HCEC 1CT (cell line): ENCODE measurements at places on chromosomes 7 and 10.

DNA sequence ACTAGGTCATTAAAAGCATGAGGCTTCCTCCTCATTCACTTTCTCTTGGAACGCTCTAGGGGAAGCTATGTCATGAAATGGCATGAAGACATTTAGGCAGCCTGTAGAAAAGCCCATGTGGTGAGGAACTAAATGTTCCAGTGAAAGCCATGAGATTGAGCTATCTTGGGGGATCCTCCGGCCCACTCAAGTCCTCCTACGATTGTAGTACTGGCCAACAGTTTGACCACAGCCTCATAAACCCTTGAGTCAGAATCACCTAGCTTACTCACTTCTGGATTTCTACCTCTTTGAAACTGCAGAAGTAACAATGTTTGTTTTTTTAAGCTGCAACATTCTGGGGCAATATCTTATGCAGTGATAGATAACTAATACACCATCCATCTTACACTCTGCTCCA is 605.1 kb downstream of the SORCS1 start:
- DNase-seq: peak; percentile 79

GRCh38 chr10:451856-452255 is 237.6 kb downstream of the DIP2C start:
- no peak for DNase-seq

DNA sequence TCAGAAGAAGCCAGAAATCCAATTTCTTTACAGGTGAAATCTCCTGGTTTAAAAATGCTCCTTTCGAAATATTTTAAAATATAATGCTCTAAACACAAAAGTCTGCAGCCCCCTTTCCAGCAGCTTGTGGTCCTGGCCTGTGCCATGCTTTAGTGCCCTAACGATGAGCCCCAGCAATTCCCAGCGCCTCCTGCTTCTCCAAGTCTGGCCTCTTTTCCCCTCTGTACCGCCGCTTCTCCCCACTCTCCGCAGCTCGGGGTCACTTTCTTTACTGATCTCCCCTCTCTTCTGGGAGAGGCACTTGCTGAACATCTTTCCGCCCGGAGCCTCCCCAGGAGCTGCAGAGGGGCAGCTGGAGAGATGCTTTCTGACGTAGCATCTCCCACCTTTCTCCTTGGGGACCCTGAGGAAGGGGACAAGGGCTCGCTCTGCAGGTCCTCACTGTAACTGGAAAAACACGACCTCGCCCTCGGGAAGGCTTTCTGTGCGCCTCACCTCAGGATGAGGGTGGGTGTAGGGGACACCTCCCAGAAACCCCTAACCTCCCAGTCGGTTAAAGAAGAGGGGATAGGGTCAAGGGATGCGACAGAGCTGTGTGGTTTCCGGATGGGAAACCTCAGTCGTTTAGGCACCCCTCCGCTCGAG is 565 bp upstream of the INA start:
- no peak for DNase-seq

GRCh38 chr7:9945857-9946256 is 1027.8 kb upstream of the PHF14 start:
- DNase-seq: no peak

DNA sequence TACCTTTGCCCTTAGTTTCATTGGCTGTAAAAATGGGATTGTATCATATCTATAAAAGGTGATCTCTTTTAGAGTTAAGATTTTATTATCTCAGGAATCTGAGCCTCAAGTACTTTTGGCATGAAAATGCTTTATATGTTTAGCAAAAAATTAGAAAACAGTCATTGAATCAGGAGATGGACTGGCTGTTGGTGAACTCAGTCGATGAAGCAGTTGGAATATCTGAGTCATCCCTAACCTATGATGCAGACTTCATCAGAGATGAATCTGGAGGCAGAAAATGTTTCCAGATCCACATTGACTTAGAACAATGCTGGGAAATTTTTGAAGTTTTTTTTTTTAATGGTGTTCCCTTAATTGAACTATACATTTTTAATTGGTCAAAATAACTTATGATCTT is 228.5 kb downstream of the SLC25A13 start:
- peak; percentile 81 for DNase-seq

- no peak for DNase-seq
Observed at GRCh38 chr7:40804477-40805215, 669.8 kb downstream of the SUGCT start.

DNA sequence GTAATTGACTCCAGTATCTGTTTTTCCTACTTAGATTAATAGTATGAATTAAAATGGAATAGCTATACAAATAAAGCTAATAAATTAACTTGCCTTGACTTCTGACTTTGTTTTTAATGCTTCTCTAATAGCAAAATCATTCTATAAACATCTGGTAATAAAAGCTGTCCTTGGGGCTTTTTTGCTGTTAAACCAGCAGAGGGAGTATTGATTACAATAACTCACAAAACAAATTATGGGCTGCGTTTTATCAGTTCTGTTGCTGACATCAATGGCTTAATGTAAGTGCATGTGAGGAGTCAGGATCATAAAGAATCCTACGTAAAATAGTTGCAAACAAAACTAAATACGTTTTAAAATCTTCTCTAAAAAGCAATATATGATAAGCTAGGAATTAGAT is 667.8 kb downstream of the PCDH15 start:
- DNase-seq: no peak

DNA sequence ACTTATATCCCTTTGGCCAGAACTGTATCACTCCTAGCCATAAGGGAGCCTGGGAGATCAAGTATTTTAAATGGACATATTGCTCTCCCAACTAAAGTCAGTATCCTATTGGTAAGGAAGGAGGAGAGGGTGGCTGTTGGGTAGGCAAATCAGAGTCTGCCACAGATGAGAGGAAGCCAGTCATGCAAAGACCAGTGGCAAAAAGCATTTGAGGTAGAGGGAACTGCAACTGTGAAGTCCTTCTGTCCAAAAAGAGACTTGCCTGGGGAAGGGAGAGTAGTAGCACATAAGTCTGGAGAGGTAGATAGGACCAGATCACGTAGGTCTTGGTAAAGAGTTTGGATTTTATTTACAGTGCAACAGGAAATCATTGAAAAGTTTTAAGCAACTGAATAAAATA is 8.8 kb upstream of the CCNJ start:
- no peak for DNase-seq

DNA sequence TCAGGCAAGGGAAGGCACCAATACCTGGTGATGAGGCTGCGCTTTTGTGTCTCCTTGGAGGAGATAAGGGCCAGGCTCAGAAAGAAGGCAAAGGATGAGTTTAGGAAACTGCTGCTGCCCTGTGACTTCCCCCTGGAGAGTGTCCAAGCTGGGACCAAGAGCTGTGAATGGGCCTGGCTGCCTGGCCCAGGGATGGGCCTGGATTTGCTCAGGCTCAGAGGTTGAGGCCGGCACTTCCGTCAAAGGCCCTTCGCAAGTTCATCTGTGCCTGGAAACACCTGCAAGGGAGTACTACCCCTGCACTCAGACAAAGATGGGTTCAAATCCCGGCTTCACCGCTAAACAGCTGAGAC is 50.5 kb upstream of the NANOS1 start:
- no peak for DNase-seq

GRCh38 chr10:101895781-101896180 is 52.2 kb upstream of the KCNIP2 start:
- DNase-seq: no peak
